ENCODE measurements at places on chromosomes 2 and 18.

DNA sequence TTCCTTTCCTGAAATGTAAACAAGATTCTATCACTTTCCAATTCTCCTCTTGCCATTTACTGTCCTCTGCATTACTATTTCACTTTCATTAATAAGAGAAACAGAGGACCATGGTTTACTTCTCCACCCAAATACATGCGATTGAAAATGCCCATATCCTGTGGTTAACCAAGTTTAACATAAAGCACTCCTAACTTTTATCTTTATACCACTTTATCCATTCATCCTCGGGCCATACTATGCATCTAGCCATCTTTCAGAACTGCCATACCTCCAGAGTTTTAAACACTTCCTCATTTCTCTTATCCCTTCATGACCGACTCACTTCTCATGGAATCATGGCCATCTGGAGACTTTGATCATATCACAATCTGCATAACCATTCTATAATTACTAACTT is 1182.3 kb downstream of the CNTNAP5 start:
- DNase-seq = no peak

- DNase-seq = no peak
Measured at GRCh38 chr18:9404565-9405060, 70.0 kb downstream of the TWSG1 start.

- DNase-seq = no peak
Measured at GRCh38 chr2:139155991-139156390, 375.8 kb upstream of the NXPH2 start.

DNA sequence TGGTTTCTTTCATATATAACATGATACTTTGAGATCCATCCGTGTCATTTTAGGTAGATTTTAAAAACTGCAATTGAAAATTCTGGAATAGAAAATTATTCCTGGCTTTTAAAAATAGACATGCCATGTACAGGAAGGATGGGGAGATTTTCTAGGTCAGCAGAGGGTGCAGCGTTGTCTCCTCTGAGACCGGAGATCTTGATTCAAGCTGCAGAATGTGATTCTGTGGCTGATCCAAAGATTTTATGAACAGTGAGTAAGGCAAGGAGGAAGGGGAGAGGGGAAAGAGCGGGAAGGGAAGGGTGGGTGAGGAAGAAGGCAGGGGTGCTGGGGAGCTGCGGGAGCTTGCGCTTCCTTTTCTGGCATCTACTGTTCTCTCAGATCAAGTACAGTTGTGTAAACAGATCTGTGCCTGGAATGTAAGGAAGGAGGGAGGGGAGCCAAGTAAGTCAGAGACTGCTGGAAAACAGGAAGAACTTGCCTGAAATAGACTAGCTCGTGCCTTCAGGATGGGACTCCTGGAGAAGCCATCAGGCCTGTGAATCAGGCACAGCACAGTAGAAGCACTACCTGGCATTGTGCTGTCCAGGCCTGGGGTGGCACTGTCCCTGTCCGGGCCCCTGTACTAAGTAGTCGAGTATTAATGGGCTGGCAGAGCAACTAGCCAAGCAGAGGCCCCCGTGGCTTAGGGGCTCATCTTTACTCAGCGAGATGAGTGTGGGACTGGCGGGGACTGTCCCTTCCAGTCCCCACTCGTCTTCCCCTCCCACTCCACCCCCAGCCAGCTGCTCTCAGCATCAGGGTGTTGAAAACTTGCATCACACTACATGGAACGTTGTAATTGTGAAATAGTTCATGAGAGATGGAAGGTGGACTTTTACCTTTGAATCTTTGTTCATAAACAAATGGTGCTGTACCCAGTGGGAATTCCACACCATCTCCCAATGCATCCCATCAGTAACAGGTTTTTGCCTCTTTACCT is 163.5 kb downstream of the UXS1 start:
- no peak for DNase-seq

DNA sequence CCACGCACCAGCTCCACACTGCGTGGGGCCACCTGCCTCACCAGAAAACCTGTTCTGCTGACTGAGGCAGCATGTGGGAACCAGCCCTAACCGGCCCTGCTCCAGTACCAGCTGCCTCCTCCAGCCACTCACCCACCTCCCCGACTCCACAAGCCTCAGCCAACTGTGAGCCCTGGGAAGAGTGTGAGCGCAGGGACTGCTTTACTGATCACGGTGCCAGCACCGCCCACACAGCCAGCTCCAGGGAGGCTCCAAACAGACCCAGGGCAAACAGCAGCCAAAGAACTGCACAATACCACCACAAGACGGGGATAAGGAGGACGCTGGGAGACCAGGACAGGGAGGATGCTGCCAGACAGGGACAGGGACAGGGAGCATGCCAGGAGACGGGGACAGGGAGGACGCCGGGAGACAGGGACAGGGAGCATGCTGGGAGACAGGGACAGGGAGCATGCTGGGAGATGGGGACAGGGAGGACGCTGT is 28.4 kb downstream of the EIPR1 start:
- no peak for DNase-seq

- DNase-seq = no peak
Measured at GRCh38 chr2:45345331-45346234, 265.5 kb downstream of the SRBD1 start.

- DNase-seq = no peak
Measured at GRCh38 chr2:54773838-54774237, 50.4 kb downstream of the EML6 start.

- no peak for DNase-seq
Measured at GRCh38 chr2:219470429-219470828, 28.3 kb upstream of the GMPPA start.

DNA sequence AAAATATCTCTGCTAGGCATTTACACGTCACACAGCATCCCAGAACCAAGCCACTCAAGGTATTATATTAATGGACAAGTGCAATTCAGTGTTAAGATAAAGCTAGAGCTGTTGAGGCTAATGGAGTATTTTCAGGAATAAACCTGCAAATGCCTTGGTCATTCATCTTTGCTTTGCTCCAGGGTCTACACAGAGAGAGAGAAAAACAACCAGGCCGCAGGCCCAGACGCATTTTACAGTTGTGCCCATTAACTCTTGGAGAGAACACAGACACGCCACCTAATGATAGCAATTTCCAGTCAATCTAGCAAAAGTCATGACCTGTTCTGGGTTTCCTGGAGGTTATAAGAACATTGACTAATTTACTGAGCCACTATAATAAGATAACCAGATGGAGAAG is 829.3 kb downstream of the LRRTM4 start:
- DNase-seq = no peak

- DNase-seq = no peak
Measured at GRCh38 chr18:66638856-66639629, 35.2 kb upstream of the CDH19 start.

GRCh38 chr18:37242826-37243560 is 322.6 kb downstream of the CELF4 start:
- DNase-seq = no peak

DNA sequence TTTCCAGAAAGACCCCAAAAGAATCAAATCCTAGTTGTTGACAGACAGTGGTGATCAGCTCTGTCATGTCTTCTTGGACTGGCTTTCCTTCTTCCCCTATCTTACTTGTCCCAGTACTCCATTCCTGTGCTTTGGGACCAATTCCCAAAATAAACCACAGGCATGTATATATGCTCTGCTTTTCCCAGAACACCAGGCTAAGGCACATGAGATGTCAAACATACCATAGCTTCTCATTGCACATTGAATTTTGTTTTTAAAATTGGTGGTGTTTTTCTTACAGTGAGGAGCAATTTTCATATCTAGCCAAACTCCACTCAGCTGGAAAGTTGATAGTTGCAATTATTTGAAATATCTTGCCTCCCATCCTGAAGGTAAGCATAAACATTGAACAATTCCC is 88.9 kb upstream of the RGPD4 start:
- DNase-seq = no peak

DNA sequence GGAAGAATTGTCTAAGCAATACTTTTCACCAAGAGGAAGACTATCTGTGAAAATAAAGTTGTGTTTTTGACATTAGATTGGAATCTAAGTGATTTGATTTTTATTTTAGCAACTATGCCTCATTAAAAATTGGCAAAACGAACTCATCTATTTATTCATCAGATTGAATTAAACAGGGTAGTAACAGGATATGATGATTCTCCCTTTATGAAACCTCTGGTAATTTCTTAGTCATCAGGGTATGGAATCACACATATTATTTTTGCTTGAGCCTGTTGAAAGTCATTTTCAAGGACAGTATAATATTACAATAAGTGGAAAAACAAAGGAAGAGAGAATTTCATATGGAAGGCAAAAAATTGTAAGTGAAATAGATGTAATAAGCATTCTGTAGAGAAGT is 22.0 kb downstream of the ZNF804A start:
- no peak for DNase-seq

GRCh38 chr2:96801005-96801785 is 14.9 kb upstream of the CNNM3 start:
- peak; percentile 29 for DNase-seq

- no peak for DNase-seq
Measured at GRCh38 chr2:178630581-178630980, 150.3 kb downstream of the PLEKHA3 start.

DNA sequence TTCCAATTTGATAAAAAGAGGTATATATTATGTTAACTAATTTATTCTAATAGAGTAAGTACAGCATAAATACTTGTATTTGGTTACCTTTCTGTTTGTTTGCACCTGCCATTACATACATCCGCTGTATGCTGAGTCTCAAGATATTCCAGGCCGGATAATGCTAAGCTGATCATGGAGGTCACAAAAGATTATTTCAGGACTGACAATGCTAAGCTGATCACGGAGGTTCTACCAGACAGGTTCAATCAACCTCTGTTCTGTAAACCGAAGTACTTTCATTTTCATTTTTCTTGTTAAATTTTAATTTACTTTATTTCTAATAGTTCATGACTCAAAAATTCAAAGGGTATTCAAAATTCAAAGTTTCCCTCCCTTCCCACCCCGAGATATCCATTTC is 31.1 kb downstream of the PNO1 start:
- no peak for DNase-seq

- DNase-seq = no peak
Measured at GRCh38 chr18:8235894-8236293, 373.3 kb upstream of the RAB12 start.

DNA sequence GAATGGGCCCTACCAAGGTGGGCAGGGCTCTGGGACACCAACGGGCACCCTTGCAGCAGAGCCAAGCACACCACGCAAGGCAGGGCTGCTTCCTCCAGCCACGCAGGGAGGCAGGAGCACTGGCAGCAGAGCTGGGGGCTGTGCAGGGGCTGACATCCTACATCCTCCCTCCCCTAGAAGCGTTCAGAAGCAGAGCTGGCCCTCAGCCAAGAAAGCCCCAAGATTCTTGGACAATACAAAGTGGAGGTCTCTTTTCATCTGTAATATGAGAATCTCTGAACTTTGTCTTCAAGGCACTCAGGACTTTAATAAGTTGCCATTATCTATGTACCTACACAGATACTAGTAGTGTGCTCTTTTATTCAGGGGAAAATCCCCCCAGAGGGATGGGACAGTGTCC is 128.1 kb upstream of the AGAP1 start:
- DNase-seq = no peak

- DNase-seq = no peak
Measured at GRCh38 chr2:209424199-209424701, 403 bp downstream of the MAP2 start.

GRCh38 chr2:104845946-104846785 is 7.7 kb upstream of the POU3F3 start:
- no peak for DNase-seq

DNA sequence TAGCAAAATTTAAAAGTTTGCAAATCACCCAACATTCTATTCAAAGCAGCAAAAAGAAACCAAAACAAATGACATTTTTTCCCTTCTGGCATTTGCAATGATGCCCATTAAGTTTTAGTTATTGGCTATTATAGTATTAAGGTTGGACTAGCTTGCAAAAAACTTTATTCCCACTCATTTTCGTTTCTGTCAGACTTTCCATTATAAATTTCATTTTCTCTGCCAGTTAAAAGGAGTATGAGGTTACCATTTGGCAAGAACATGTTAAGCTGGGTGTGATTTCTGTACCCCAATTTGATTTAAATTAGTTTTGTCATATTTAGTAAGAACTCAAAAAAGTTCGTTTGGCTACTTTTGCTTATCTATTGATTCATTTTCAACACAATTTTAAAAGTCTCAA is 187.9 kb downstream of the TCF4 start:
- no peak for DNase-seq

GRCh38 chr18:12839057-12839525 is 44.9 kb downstream of the PTPN2 start:
- DNase-seq = no peak

- DNase-seq = no peak
Measured at GRCh38 chr18:1304392-1304992, 399.8 kb downstream of the ADCYAP1 start.

- no peak for DNase-seq
Measured at GRCh38 chr2:49154140-49154539, at the start of gene FSHR. Gene FSHR, minus strand, starts transcription at chr2:49154515. Its CDS starts 98 bp downstream, at chr2:49154417.

DNA sequence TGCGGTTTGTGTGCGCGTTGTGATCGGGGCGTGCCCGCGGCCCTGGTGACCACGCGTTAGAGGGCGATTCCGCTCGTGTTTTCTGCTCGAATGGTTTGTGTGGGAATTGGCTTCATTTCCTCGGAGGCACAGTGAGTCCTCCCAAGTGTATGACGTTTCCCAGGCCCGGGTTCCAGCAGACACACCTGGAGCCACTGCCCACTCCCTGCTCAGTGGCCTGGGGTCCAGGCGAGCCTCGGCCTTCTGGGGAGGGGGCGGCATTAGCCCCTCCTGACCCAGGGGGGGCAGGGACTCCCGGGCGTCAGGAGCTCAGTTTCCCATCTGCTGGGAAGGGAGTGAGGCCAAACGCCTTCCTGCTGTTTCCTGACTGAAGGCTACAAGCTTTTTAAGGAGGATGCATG is 92.1 kb downstream of the NFATC1 start:
- no peak for DNase-seq

- DNase-seq = no peak
Measured at GRCh38 chr2:157440404-157441071, 3.4 kb downstream of the CYTIP start.

- DNase-seq = no peak
Measured at GRCh38 chr2:83234246-83234645, 1224.8 kb downstream of the SUCLG1 start.

GRCh38 chr2:72926811-72927465 is 9.6 kb downstream of the EMX1 start:
- DNase-seq = no peak

- no peak for DNase-seq
Measured at GRCh38 chr2:175579646-175580045, 398.1 kb upstream of the ATP5MC3 start.

DNA sequence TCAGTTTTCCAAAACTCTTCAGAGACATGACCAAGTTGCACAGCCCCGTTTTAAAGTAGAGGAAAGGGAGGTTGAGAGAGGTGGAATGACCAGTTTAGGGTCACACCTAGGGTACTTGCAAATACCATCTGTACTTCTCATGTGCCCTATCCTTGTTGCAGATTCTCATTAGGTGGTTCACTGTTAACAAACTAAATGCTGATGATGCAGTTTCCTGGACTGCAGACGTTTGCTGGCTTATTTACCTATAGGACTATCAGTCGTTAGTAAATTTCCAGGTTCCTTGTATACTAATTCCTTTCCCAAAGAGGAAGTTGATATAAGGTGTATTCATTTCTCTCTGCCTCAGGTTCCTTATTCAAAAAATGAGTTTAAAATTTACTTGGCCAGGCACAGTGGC is 1.4 kb downstream of the FARP2 start:
- no peak for DNase-seq
